ENCODE measurements at places on chromosomes 13 and 19.

DNA sequence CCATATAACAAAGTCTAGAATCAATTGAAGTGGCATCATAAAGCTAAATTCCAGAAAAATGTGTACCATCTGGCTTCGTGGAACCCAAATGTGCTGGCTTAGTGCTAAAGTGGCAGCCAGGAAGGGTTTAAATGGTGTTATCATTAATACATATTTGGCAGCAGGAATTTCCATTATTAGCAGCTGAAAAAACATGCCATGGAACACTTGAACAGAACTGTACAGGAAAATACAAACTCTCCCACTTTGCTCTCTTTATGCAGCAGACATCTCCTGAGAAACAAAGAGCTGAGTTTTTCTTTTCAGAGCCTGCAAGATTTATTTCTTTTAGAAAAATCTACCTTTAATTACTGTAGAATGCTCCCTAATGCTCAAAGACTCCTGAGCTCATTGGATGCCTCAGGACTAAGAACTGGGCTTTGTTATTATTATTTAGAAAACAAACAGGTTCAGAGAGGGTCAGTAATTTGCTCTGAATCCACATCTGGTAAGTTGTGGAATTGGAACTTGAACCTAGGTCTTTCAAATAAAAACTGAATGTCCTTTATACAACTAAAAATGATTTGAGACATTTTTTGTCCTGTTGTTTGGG, 179.0 kb downstream of the LACC1 start:
- no peak for DNase-seq

- DNase-seq, result no peak
Observed at GRCh38 chr19:12779162-12779993, 4.0 kb upstream of the HOOK2 start.

GRCh38 chr19:48596679-48597465, 9.7 kb upstream of the SPACA4 start:
- no peak for DNase-seq

DNA sequence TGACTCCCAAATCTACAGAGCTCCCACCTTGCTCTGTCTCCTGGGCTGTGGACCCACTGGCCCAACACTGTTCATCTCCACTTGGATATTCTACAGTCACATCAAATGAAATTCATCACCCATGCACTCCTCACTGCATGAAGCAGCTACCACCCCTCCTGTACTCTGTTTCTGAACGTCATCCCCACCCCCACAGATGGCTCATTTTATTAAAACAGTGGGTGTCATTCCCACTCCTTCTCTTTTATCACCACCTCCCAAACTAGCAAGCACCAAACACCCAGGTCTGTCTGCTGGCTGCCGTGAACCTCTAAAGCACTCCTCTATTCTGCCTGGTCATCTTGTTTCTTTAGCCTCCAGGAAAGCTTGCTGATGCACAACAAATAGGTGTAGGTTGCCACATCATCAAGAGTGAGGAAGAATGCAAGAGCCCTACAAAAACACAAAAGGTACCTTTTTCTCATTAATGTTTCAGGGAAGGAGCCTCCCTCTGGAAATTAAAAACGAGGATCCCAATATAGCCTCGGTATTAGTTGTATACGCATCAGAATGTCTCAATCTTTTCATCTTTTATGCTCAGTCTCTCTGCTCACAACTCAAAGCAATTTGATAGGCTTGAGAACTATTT, 91.8 kb downstream of the MIPEP start:
- no peak for DNase-seq

DNA sequence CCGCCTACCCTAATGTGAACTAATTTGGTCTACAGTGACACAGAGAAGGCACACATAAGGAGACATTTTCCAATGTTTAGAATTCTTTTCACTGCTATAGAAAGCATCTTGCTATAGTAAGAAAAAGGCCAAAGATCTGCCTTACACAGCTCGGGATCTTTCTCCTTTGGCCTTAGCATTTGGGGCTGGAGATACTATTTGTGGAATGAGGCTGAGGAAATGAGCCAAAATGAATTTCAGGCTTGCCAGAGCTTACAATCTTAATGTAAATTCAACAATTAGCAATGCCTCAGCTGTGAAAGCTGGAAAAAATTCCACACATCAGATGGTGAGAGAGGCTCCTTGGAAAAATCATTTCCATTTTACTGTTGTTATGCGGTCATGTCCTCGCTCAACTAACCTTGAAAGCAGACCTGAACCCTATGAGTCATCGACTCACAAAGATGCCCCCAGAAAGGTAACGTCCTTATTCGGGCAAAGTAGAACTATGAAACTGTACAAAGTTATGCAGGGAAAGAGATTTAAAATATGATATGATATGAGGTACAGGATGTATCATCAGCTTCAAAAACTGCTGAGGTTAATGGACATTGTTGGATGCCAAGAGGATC, 324.5 kb upstream of the NBEA start:
- no peak for DNase-seq

DNA sequence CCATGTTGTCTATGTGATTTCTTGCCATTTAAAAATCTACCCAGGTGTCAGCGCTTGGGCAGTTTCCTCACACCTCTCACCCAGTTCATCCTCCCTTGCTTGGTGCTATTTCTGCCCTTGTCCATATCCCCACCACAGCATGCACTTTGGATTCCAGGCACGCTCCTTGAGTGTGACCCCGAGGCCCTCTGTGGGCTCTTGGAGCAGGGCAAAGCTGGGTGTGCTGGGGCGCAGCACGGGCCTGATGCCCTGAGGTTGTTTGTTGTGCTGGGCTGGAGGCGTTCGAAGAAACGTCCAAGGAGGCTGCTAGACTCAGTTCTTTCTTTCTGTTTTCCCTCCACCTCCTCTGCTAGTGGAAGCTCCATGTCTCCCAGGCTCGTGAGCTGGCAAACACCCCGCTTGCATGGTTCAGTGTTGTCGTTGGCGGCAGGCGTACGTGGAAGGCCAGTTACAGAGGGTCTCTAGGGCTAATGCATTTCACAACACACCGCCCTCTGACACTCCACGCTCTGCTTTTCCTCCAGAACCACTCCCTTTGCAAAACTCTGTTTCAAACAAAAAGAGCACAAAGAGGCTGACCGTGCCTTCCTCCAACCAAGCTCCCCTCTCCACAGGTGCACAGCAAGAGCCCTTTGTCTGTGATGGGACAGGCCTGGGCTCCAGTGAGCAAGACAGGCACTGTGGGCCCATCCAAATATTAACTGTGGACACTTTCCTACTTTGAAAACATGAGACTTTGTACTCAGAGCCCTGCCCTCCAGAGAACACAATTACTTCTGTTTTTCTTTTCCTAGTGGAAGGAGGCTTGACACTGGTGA, 117.7 kb upstream of the GJB6 start:
- DNase-seq, result no peak

GRCh38 chr13:32752311-32752710, 166.1 kb downstream of the PDS5B start:
- no peak for DNase-seq

- DNase-seq, result no peak
Observed at GRCh38 chr13:34103854-34104253, 285.9 kb downstream of the RFC3 start.

DNA sequence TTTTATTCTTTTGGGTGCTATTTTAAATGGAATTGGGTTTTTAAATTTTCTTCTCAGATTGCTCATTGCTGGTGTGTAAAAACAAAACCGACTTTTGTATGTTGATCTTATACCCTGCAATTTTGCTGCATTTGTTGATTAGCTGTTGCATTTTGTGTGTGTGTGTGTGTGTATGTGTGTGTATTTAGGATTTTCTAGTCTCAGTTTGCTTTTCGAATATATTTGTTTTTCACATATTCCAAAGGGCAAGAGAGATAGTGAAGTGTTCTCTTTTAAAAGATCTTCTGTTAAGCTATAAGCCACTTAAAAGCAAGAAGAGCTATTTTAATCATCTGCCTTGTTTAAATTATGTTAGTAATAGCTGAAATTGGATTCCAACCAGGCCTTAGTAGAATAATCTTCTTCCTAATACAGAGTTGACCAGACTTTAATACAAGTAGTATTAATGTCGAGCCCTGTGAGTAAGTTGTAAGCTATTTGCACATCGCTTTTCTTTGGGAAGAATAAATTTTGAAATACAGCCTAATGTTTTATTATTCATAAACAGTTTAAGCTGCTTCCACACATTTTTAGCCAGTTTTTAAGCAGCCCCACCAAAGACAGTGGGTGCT, 57.4 kb downstream of the TM9SF2 start:
- DNase-seq, result no peak

- DNase-seq, result no peak
Observed at GRCh38 chr13:87536899-87537298, 134.3 kb upstream of the SLITRK5 start.
